ENCODE measurements at places on chromosomes 2 and 18.

GRCh38 chr2:196166876-196167275 is 4.5 kb downstream of the STK17B start:
- DNase-seq, result peak; percentile 47

- no peak for DNase-seq
These were observed 763.5 kb upstream of the CELF4 start for GRCh38 chr18:38329145-38329544.

GRCh38 chr2:47534179-47534919 is 131.4 kb downstream of the MSH2 start:
- DNase-seq, result no peak

DNA sequence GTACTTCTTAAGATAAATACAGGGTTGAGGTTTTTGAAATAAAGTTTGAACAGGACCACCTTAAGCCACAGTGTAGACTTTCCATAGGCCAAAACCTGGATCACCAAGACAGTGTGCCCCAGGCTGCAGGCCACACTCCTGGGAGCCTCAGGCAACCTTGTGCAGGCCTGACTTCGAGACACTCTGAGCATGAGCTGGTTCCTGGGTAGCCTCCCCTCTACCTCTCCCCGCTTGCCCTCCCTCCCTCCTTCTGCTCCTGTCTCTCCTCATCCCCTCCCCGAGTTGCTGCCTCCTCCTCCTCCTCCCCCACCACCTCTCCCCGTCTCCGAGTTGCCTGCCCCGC is 10.6 kb upstream of the PROC start:
- no peak for DNase-seq

GRCh38 chr2:96927405-96928171 is 57.7 kb upstream of the SEMA4C start:
- DNase-seq, result no peak

DNA sequence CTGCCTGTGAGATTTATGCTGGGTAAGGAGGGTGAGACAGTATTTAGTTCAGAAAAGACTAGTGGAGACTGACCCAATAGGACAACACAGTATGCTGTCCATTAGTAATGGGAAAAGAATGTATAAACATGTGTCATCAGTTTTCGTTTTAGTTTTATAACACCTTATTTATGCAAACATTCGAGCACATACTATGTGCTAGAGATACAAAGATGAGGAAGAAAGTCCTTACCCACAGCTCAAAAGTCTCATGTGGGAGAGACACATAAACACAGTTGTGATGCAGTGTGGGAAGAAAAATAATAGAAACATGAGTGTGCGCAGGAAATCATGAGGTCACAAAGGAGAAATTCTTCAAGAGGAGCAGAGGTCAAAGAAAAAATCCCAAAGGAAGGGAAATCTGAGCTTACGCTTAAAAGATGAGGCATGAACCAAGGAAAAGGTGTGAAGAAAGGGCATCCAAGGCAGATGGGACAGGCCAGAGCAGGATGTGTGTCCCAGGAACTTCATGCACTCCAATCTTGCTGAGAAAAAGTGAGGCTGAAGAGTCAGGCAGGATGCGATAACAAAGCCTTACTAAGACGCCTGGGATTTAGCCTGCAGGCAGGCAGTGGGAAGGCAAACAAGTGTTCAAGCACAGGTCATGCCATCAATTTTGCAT is 8.1 kb downstream of the METTL21A start:
- no peak for DNase-seq

GRCh38 chr2:191246820-191247380 is 1.7 kb downstream of the MYO1B start:
- DNase-seq, result no peak

DNA sequence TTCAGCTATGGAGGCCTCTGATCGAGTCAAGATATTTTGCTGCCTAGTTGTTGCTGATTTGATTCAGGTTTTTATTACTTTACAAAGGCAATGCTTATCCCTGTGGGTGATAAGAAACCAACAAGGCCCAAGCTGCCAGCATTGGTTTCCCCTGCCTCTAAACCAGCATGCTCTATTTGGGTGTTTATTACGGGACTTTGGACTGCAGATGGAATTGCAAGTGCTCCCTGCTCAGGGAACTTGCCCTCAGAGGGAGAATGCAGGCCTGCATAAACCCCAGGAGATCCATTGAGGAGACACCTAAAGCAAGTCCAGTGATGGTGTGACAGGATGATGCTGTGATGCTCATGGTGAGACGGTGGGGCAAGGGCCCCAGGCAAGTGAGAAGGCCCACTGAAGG is 172.1 kb downstream of the VAPA start:
- DNase-seq, result no peak

DNA sequence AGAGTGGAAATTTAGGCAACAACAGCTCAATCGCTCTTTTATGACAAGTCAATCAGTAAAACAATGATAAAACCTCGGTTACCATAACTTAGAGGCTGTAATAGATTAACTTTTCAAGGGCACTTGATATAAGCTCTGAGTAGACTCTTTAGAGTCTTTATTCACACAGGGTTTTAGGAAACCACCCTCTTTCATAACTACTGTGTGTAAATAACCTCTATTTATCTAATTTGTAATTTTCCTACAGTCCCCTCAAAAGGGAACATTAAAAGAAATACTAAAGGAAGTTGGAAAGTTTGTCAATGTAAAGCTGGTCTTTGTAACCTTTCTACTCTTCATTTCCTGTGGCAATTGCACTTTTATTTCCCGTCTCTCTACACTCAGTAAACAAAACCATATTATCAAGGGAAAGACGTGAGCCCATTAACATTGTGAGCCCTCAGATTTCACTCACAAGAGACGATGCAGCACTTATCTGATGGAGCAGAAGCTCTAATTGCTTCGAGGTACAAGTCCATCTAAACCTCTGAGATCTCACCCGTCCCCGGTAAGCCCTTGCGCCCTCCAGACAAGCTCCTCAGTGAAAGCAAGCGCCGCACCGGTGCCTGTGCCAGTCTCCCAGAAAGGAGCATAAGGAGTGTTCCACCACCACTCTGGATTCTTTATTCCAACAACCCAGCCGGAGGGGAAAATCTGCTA is 1.1 kb upstream of the HOXD1 start:
- no peak for DNase-seq

GRCh38 chr2:232488721-232489300 is 1.2 kb upstream of the ECEL1 start:
- no peak for DNase-seq

GRCh38 chr2:55223958-55224760 is 7.9 kb downstream of the CLHC1 start:
- peak; percentile 6 for DNase-seq

DNA sequence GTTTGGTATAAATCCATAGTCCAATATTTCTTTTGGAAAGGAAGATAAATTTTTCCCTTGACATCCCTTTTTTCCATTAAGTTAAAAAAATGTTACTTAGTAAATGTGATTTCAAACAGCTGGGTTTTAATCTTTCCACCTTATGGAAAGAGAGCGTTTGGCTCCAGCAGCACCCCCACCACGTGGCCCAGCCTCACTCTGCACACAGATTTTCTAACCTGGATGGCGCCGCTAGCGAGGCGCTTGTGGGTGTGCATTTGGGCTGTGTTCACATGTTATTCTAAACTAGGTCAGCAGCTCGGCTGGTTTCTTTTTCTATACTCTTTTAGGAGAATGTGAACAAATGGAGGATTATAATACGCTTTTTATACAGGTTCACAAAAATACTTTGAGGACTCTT is 218.0 kb downstream of the LDLRAD4 start:
- peak; percentile 67 for DNase-seq

DNA sequence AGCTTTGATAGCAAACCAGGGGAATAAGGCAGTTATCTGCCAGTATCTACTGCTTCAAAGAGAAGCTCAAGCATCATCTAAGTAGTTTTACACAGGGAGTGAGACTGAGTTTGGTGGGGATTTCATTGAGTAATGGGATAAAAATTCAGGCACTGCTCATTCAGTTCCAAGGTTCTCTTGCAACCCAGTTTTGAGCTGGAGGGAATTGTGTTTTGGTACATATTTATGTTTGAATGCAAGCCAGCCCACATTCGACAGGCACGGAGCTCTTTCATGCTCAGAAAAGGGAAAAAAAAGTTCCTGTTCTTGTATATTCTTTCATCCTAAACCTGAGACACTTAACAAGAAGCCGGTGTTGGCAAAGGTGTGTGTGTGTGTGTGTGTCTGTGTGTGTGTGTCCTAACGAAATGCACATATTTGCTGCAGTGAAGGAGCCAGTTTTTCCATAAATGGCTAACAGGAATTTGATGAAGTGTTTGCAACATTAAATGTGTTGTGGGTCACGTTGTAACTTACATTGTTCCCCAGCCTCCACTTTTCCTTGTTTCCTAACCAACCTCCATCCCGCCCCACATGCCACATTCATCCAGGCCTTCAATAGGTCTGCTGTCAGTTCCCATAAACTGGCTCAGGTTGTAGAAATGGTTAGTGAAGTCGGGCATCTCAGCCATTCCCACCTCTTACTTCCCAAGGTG is 311.1 kb downstream of the TXNL1 start:
- no peak for DNase-seq

GRCh38 chr2:69997015-69997830 is 35.8 kb upstream of the ASPRV1 start:
- DNase-seq, result peak; percentile 32

GRCh38 chr18:33761363-33761762 is 183.3 kb downstream of the ASXL3 start:
- no peak for DNase-seq

GRCh38 chr2:181462033-181462432 is 4.8 kb downstream of the ITGA4 start:
- peak; percentile 36 for DNase-seq

DNA sequence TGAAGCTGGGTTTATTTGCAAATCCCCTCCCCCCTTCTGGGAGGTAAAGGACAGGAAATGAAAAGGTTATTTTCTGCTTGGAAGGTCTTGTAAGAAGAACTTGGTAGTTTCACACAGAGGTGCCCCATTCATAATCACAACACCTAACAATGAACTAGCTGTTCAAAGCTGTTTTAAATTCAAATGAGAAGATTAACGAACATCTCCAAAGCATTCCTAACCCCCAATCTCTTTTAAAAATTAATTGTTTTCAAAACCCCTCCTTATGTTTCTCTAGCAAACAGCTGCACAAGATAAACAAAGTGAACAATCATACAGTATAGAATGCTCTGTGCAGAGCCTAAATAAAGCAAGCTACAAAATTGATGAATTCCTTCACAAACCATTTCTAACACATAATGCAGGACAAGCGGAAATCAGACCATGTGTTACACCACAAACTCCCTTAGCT is 271.4 kb downstream of the SATB2 start:
- DNase-seq, result no peak

- no peak for DNase-seq
These were observed 8.2 kb downstream of the PTGR3 start for GRCh38 chr18:75200605-75201280.

DNA sequence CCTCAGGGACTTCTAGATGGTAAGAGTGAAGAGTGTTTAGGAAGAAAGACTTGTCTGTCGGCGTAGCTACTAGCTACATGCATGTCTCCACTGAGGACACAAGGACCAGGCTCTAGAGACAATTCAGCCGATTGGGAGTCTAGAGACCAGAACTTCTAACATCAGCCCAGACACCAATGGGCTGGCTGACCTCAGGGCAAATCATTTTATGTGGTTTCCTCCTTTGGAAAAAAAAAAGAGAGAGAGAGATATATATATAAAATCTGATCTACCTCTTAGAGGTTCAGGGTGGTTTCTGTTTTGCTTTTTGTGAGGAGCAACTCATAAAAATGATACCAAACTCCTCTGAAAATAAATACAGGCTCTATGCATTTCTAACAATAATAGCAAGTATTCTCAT is 212.8 kb downstream of the BCL2 start:
- no peak for DNase-seq

DNA sequence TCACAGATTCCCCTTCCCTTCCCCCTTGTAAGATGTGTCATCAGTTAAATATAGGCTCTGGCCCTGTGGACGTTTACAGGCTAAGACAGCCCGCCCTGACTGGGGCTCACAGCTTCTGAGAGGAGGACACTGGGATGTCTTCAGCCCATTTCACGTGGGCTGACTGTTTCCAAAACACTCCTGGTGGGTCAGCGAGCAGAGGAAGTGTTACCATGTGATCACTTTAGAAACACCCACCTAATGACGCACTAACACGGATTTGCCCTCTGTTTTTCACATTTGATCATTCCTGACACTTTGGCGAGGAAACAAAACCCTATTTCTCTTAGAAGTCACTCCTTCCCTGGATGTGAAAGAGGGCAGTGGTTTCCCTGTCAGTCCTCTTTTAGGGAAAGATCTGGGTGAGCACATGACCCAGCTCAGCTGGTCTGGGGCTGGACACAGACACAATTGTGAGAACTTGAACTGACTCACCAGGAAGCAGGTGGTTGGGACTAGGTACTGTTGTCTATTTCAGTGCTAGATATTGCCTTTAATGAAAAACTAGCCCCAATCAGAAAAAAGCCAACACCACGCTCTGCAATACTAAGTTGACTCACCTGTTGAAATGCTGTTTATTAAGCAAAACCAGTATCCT is 38.8 kb downstream of the BMP10 start:
- peak; percentile 24 for DNase-seq

DNA sequence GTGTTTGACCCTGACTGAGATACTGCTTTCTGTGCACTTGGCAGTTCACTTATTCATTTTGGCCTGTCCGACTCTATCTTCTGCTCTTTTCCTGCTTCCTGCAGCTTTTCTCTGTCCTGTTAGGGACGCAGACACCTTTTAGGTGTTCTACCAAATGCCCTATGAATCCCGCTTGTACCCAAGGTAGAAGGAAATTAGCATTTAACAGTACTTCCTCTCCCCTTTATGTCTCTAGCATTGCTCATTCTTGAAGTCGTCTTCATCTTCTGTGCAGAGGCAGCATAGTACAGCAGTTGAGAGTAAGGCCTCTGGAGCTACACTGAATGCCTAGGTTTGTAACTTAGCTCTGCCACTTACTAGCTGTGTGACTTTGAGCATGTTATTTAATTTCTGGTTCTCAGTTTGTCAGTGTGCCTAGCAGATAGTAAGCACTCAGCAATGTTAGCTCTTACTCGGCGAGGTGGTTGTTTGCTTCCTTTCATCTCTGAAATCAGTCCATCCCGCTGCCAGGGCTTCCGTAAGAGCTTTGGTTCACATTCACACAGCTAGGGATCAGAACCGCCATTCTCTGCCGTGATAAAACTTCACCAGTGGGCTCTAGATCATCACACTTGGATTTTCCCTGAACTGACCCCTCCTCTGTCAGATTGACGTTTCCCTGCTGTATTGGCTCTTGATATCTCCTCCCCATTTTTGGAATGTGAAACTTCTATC is 1.4 kb downstream of the CCT7 start:
- no peak for DNase-seq

GRCh38 chr2:205909184-205909572 is 176.8 kb downstream of the INO80D start:
- no peak for DNase-seq

DNA sequence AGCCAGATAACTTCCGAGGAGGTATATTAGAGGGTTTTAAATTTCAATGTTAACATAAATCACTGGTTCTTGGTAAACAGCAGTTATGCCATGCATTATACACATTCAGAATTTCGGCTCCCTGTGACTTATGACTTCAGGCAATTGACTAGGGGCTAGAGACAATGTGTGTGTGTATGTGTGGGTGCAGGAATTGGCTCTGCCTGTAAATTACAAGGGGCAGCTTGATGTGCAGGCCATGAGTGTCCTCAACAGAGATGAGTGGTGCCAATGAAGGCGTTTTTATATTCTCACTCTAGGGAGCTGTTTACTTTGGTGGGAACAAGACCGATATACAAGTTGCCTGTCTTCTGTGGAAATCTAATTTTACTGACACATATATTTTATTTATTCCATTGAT is 161.6 kb downstream of the CSRNP3 start:
- no peak for DNase-seq

- no peak for DNase-seq
These were observed 1752.9 kb upstream of the CELF4 start for GRCh38 chr18:39318462-39318861.
